Type B pancreatic cell (in vitro differentiated cells): ENCODE measurements at places on chromosomes 5 and 9.
A peak's percentile ranks its signal among the peaks of the same experiment; 100 is the strongest.

DNA sequence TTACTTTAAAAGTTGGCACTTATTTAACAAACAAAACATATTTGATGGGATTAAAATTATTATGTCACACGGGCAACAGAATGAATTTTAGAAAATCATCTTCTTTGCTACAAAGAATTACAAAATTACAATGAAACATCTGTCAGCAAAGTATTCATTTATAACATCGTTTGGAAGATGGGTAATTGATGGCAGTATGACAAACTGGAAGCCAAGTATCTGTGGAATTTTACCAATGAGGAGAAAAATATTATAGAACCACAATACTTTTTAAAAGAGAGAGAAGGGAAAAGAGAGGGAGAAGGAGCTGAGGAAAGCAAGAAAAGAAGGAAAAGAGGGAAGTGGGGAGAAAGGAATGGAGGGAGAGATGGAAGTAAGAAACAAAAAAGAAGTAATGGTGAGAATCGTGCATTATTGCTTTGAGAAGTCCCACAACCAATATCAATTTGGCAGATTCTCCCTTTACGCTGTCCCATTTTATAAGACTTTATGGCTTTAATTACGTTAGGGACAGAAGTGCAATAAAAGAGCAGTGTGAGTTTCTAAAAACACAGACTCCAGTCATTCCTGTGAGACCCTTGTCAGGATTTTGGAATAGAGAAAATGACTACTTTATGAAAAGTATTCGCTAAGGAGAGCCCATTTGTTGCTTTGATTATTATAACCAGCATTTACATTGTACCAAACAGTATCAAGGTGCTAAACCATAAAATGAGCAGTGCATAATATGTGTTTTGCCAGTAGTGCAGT, 76.7 kb downstream of the LURAP1L start:
- H3K36me3 ChIP-seq = no peaks in the 10 kb centered on the region
- no peaks in the 10 kb centered on the region for H3K27me3 ChIP-seq
- H3K27ac ChIP-seq = no peak overlapping the region
- peaks cover 33% of the 10 kb centered on the region for H3K4me1 ChIP-seq
- no peak overlapping the region for H3K4me3 ChIP-seq
- DNase-seq = no peak

- no peak overlapping the region for H3K4me3 ChIP-seq
- no peak for DNase-seq
- H3K36me3 ChIP-seq = no peaks in the 10 kb centered on the region
- H3K27ac ChIP-seq = no peak overlapping the region
- peaks cover 17% of the 10 kb centered on the region for H3K27me3 ChIP-seq
- H3K4me1 ChIP-seq = peaks cover 11% of the 10 kb centered on the region
These were observed 103.8 kb upstream of the ZNF618 start for GRCh38 chr9:113772121-113772810.

GRCh38 chr5:172490514-172491461, 36.5 kb upstream of the SH3PXD2B start:
- H3K36me3 ChIP-seq = no peaks in the 10 kb centered on the region
- peaks cover 17% of the 10 kb centered on the region for H3K27me3 ChIP-seq
- H3K4me3 ChIP-seq = no peak overlapping the region

- peaks cover 20% of the 10 kb centered on the region for H3K4me1 ChIP-seq
- H3K27ac ChIP-seq = no peak overlapping the region
- H3K36me3 ChIP-seq = no peaks in the 10 kb centered on the region
- H3K4me3 ChIP-seq = no peak overlapping the region
These were observed 142.7 kb downstream of the C5orf15 start for GRCh38 chr5:133825631-133826289.

DNA sequence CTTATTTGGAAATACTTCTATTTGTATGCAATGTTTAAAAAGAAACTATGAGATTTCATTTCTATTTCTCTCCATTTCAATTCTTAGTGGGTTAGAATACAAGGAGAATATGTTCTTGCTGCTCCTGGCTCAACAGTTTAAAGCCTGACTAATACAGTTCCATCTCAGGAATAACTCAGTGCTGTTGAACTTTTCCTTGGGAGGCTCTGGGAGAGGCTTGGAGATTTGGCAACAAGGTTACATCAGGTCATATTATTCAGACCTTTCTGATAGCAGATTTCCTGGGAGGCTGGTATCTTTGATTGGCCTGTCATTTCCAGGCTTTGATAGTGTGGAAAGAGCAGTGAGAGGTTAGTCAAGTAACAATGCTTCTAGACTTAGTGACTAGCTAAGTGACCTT, 481.7 kb upstream of the KLF4 start:
- DNase-seq = no peak
- peaks cover 4% of the 10 kb centered on the region for H3K4me1 ChIP-seq
- H3K27ac ChIP-seq = no peak overlapping the region
- peaks cover 2% of the 10 kb centered on the region for H3K27me3 ChIP-seq

- H3K27me3 ChIP-seq = no peaks in the 10 kb centered on the region
- H3K4me1 ChIP-seq = peaks cover 9% of the 10 kb centered on the region
- no peaks in the 10 kb centered on the region for H3K36me3 ChIP-seq
- peak overlapping the region; percentile 39 for H3K27ac ChIP-seq
- DNase-seq = no peak
These were observed 5.8 kb upstream of the JAK2 start for GRCh38 chr9:4979239-4979638.

DNA sequence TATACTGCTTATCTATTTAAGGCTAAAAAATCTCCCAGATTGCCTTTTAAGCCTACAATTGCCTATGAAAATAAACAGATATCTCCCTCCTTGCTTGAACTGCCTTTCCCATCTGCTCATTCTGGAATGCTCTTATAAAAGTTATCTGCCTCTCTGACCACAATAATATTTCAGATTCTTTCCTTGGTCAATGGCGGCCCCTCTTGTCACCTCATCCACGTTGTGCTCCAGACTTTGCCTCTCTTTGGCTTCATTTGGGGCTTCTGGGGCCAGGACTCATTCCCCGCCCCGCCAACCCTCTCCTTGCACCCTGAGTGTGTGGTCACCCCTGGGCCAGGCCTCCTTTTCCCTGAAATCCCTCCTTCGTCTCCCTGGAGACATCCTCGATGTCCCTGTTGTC, 110.0 kb upstream of the RPS23 start:
- H3K4me3 ChIP-seq = no peak overlapping the region
- no peaks in the 10 kb centered on the region for H3K36me3 ChIP-seq
- DNase-seq = no peak

DNA sequence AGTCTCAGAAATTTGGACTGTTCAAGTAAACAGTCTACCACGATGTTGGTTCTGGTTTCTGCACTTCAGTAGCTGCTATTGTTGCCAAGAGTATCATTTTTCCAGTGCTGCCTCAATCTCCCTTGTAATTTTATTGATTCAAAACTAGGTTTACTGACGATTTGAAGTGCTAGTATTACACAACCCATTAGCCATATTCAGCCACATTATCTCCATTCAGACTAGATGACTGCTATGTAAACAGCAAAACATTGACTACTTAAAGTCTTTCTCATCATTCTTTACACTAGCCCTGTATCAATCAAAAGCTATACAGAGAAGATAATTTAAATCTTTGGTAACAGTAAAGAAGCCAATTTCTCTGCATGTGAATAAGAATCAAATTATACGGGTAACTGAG, 102.0 kb upstream of the TSLP start:
- DNase-seq = no peak
- peaks cover 3% of the 10 kb centered on the region for H3K27me3 ChIP-seq
- H3K36me3 ChIP-seq = no peaks in the 10 kb centered on the region
- no peak overlapping the region for H3K4me3 ChIP-seq
- H3K4me1 ChIP-seq = no peaks in the 10 kb centered on the region

GRCh38 chr9:74036549-74037231, 460.4 kb upstream of the RORB start:
- no peaks in the 10 kb centered on the region for H3K36me3 ChIP-seq
- H3K4me1 ChIP-seq = no peaks in the 10 kb centered on the region
- no peak for DNase-seq
- H3K4me3 ChIP-seq = no peak overlapping the region

- H3K4me1 ChIP-seq = no peaks in the 10 kb centered on the region
- H3K36me3 ChIP-seq = no peaks in the 10 kb centered on the region
- H3K27me3 ChIP-seq = no peaks in the 10 kb centered on the region
- DNase-seq = no peak
- H3K27ac ChIP-seq = no peak overlapping the region
These were observed 252.9 kb upstream of the PAPPA start for GRCh38 chr9:115900698-115901097.

DNA sequence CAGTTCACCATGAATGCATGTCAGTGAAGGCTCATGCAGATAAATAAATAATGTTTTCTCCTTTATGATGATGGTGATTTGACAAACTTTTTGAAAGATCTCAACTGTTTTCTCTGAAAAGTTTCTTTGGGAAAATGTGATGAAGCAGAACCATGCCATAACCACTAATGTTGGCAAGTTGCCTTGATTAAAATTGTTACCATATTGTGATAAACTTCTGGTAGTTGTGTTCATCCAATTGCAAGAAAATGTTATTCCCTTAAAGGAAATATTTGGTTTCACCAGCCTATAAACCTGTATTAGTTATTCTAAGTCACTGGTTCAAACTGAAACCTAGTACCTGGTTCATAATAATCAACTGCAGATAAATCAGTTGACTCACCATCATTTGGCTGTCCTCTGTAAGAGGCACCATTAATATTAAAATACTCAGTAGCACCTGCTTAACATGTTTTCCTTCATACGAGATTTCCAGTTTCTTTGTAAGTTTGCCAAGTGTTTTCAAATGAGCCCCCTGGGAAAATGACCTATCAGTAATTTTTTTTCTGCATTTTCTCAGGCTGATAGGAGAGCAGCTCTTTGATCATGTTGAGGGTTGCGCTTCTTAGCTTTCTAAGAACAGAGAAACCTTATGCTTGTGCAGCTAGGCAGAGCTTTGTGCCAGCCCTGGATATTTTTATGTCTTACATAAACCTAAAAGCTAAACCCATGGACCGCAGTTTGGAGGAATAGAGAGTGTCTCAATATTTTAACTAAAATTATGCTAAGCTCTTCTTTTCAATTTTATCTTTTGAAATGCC, 88.0 kb downstream of the LURAP1L start:
- no peak overlapping the region for H3K4me3 ChIP-seq
- H3K27me3 ChIP-seq = no peaks in the 10 kb centered on the region
- peaks cover 23% of the 10 kb centered on the region for H3K4me1 ChIP-seq
- no peaks in the 10 kb centered on the region for H3K36me3 ChIP-seq
- no peak for DNase-seq

DNA sequence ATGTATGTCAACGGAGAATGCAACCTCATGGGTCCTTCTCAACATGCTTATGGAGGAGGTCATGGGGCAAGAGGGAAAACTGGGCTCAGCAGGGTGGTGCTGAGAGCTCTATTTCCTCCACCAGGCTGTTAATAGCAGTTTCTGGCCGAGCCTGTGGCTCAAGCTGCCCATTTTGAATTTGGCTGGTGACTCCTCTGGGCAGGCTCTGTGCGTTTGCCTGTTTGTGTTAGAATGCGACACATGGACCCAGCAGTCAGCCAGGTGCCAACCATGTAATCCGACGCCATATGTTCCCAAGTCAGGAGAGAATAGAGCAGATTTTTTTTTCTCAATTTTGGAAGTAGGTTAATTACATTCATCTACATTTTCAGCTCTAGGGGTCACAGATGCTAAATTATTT, 387.7 kb upstream of the CLINT1 start:
- H3K4me3 ChIP-seq = no peak overlapping the region
- H3K4me1 ChIP-seq = no peaks in the 10 kb centered on the region
- peaks cover 5% of the 10 kb centered on the region for H3K27me3 ChIP-seq
- no peak for DNase-seq
- H3K36me3 ChIP-seq = no peaks in the 10 kb centered on the region
- H3K27ac ChIP-seq = no peak overlapping the region

- peak overlapping the region; percentile 0 for H3K27ac ChIP-seq
- no peak for DNase-seq
- H3K27me3 ChIP-seq = no peaks in the 10 kb centered on the region
- H3K36me3 ChIP-seq = no peaks in the 10 kb centered on the region
- H3K4me3 ChIP-seq = no peak overlapping the region
These were observed 2.4 kb upstream of the OMD start for GRCh38 chr9:92426501-92427145.

DNA sequence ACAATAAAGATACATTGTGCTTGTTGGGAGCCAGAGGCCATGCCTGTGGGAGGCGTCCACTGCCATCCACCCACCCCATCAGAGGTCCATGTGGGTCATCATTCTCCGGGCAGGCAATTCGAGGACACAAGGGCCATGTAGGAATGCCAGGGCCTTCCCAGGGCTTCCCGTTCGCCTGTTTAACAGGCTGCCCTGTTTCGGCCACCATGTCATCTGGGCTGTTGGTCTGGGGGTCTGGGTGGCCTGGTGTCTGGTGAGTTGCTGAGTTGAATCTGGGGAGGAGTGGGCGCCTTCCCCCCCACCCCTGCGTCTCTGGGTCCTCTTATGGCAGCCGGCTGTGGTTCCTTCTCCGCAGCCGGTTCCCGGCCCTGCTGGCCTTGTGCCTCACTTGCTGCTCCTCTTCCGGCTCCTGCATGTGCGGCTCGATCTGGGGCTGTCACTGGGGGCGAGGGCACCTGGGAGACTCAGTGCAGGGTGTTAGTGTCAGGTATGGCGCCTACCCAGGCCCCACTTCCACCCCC, 117.4 kb downstream of the WNK2 start:
- H3K27me3 ChIP-seq = no peaks in the 10 kb centered on the region

DNA sequence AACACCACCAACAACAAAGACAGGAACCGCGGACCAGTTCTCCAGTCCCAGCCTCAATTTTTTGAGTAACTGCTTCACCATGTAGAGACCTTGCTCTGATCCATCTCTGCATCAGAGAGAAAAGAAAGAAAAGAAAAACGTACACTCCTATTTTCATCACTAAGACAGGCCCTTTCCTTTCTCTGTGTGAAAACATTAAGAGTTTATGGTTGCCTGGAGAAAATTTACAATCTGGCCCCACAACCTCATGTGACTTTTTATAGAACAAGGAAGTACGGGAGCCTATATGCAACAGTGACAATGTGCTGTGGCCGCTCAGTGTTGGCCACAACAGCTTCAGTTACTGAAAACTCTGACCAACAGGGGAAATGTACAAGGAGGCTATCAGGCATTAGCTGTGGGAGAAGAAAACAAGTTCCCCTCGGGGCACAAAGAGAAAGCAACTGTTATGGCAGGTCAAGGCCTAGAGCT, 272.9 kb upstream of the PTGER4 start:
- H3K36me3 ChIP-seq = no peaks in the 10 kb centered on the region
- peaks cover 26% of the 10 kb centered on the region for H3K27me3 ChIP-seq
- H3K27ac ChIP-seq = no peak overlapping the region
- no peak overlapping the region for H3K4me3 ChIP-seq
- no peak for DNase-seq

DNA sequence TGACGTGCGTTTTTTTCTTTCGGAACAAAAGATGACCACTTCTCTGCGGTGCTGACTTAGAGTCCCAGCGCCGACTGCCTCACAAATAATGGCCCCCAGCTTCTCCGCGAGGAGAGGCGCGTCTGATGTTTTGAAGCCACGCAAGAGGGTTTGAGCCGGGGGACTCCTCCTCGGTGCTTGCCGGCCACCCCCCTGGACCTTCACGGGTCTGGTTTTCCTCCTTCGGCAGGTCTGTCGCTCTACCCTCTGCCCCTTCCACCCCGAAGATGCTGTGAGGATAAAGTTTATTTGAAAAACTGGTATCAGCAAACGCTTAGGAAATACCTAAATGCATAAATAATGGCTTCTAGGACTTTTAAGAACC, 584 bp downstream of the USP20 start:
- DNase-seq = no peak
- H3K27ac ChIP-seq = peak overlapping the region; percentile 91
- H3K4me1 ChIP-seq = peaks cover 27% of the 10 kb centered on the region
- peak overlapping the region; percentile 94 for H3K4me3 ChIP-seq
- H3K27me3 ChIP-seq = no peaks in the 10 kb centered on the region
